ENCODE measurements at places on chromosomes 7 and 10. TPM values are rescaled to one million over a fixed set of nuclear protein-coding genes. Genes with fewer than 3 reads are reported as not detected.

DNA sequence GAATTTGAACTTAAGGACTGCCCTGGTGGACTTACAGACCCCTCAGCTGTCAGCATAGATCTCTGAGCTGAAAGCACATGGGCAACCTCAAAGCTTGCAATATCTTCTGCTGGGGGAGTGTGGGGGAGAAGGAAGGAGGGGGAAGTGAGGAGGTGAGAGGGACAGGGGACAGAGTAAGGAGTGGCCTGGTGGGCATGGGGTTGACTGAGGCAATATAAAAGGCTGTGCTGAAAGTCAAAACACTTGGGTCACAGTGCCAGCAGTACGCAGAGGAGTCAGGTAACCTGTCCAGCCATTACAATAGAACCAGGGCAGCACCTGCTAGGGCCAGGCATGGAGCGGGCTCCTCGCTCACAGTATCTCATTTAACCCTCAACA lies 43.2 kb downstream of the PPP1R3C start:
- no peak for DNase-seq

GRCh38 chr7:146565872-146566271 lies 449.3 kb downstream of the CNTNAP2 start:
- no peak for DNase-seq

DNA sequence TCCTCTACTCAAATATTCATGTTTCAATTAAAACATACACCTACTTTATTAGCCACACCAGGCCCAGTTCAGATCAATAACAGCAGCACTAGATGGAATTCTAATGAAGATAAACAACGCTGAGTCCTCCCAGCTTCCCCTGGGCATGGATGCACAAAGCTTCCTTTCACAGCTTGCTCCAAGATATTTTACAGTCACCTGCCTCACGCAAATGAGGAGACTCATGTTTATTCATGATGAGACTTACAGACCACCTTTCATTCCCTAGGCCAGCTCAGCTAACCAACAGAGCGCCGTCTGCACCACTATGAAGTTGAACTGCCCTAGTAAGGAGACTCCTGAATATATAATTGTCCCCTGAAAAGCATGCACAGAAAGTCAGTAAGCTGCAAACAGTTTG lies 283.0 kb upstream of the AOAH start:
- no peak for DNase-seq

- no peak for DNase-seq
Observed at GRCh38 chr7:43516581-43517342, 66.1 kb upstream of the STK17A start.

GRCh38 chr10:96618653-96619052 lies 31.8 kb upstream of the TM9SF3 start:
- DNase-seq: no peak

DNA sequence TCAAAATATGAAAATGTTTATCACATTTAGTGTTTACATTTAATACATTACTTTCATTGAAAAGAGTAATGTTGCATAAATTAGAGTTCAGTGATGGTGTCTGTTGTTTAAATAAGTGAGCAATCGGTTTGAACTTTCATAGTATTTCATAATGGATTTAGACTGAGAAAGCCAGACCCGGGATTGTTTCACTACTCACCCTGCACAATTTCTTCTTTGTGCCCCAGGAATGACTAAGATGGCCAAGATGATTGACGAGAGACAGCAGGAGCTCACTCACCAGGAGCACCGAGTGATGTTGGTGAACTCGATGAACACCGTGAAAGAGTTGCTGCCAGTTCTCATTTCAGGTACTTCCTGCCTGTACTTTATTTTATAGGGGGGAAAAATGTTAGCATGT lies 74.6 kb downstream of the VCL start:
- DNase-seq: no peak

DNA sequence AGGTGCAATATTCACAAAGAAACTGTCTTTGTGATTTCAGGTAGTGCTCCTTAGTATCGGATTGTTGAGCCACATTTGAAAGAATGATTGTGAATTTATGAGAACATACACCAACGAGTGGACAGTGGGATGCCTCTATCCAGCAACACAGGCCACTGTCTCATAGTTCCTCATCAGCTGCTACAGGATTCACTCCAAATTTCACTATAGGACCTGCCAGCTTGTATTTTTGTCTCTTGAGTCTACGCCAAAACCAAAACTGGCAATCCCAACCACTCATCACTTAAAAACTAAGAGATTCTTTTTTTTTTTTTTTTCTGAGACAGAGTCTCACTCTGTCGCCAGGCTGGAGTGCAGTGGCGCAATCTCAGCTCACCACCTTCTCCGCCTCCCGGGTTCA lies 964.5 kb downstream of the CNTNAP2 start:
- no peak for DNase-seq

GRCh38 chr10:69506487-69506833 lies 55.2 kb downstream of the TSPAN15 start:
- no peak for DNase-seq

- DNase-seq: no peak
Observed at GRCh38 chr7:134362587-134363483, 46.1 kb upstream of the SLC35B4 start.

DNA sequence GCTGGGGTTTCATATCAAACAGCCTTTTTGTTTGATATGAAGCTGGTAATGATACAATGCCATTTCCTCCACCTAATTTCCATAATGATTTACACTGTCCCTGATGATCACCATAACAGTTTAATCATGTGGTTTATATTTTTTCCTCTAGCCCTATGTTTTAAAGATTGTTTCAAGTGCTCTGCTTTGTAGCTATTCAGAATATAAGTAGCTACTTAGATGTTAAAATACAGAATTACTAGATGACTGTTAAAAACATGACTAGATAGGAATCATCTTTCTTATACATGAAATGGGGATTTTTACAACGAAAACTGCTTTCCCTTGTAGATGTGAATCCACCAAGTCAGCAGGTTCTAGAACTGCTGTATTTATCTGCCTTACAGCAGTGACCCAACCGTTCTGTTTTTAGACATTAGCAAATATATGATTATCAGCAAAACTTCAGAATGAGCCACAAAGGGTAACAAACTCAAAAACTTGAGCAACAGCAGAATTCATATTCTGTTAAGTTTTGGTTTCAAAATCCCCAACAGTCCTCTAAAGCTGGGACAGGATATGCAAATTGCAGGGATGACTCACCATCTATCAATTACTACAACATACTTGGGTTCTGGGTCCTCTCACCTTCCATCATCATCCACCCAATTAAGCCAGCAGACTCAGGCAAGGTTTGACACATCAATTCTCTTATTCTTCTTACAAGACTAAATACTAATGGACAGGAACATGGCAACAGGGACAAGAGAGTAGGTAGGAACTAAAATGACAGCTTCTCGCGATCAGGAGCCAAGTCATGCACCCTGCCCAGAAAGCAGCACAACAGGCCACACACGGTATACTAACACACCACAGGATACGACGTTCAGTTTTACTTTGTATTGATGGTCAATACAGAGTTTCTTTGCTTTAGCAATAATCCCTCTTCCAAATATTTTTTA lies 83.9 kb downstream of the PIP4K2A start:
- DNase-seq: no peak

DNA sequence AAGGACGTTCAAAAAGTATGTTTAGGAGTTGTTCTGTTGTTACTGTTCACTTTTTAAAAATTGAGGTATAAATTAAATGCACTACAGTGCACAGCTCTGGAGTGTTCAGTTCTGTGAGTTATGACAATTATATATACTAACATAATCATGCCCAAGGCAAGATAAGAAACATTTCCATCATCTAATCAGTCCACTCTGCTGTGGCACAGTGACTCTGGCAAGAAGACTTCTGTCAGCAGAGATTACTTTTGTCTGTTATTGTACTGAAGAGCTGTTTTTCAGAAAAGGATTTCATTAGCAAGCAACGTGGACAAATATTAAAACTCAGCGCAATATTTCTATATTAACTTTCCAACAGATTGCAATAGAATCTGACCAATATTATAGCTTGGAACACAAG lies 32.0 kb downstream of the ICA1 start:
- no peak for DNase-seq

The SCIN gene
- total RNA-seq: 1.3 TPM

The ENTPD1 gene
- 10.9 TPM for total RNA-seq

The R3HCC1L gene
- total RNA-seq: 4.5 TPM

The APBB1IP gene
- 1.2 TPM for total RNA-seq

The NANOS1 gene
- total RNA-seq: 0.47 TPM

The SAMD9L gene
- 7.4 TPM for total RNA-seq
